GDM1 (cell line): ENCODE measurements at places on chromosomes 3 and 15.

GRCh38 chr3:45693941-45694521, 4.8 kb downstream of the SACM1L start:
- peak; percentile 2 for DNase-seq

- DNase-seq = no peak
These were observed 9.4 kb downstream of the IGSF11 start for GRCh38 chr3:119025171-119025795.

GRCh38 chr3:27076815-27077630, 292.2 kb downstream of the NEK10 start:
- DNase-seq = no peak

DNA sequence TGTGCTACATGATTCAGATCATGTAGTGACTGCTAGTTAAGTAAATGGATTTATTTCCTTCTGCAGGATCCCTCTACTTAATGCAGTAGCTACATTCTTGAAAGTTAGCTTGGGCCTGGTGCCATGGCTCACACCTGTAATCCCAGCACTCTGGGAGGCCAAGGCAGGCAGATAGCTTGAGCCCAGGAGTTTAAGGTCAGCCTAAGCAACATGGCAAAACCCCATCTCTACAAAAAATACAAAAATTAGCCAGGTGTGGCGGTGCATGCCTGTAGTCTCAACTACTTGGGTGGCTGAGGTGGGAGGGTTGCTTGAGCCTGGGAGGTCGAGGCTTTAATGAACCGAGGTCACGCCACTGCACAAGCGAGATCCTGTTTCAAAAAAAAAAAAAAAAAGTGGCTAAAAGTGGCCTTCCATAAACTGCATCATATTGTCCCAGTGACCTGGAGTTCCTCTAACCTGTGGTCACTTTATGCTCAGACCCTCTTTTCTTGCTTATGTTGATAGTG, 22.0 kb downstream of the TSEN2 start:
- no peak for DNase-seq

DNA sequence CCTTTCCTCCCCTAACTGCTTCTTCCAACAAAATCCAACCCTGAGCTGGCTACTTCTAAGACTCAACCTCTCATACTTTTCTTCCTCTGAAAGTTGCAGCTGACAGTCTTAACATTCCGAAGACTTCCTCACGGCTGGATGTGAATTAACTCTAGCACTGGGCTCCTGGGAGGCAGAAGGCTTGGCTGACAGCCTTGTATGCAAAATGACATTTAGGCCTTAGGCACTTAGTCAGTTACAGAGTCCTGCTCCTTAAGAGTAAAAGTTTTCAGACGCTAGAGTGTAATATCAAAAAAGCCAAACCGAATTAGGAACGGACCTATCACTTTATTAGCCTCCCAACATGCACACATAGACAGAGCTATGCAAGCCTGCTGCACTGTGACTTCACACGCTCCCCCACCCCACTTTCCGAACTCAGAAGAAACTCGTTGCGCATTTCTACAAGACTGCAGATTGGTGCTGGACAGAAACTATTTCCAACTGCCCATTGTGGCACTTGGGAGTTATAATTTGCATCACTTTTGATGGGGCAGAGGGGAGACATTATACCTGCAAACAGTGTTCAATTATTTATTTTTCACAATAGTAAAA, 15.5 kb upstream of the ANXA2 start:
- no peak for DNase-seq

- no peak for DNase-seq
These were observed 50.1 kb upstream of the CMC1 start for GRCh38 chr3:28191363-28191762.

DNA sequence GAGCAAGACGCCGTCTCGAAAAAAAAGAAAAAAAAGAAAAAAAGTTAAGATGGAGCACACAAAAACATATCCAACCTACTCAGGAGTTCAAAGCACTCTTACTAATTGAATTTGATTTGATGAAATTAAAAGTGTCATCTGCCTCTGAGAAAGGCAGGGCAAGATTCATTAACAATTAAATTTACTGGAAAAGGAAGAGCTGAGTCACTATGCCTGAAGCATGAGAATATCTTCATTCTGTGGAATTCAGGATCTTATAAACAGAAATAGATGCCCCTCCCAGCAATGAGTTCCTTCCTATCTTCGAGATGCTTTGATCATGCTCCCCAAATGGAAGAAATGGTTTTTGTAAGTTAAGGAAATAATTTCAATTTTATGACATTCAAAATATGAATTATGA, 61.0 kb upstream of the ST3GAL6 start:
- DNase-seq = no peak

GRCh38 chr3:114144909-114145688, 33.8 kb downstream of the DRD3 start:
- DNase-seq = no peak

GRCh38 chr15:43519196-43519595, 1.8 kb downstream of the MAP1A start:
- no peak for DNase-seq

DNA sequence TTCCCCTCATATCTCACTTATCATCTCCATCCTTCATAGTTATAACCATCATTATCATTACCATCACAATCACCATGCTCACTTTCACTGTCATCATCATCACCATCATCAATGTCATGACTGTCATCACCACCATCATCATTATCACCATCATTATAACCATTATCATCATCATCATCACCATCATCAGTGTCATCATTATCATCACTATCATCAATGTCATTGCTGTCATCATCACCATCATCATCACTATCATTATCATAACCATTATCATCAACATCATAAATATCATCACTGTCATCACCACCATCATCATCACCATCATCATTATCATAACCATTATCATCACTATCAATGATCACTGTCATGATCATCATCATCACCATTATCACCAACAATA, 44.1 kb downstream of the SSUH2 start:
- DNase-seq = no peak

- DNase-seq = peak; percentile 2
These were observed 13.4 kb downstream of the HACD2 start for GRCh38 chr3:123571264-123571972.

DNA sequence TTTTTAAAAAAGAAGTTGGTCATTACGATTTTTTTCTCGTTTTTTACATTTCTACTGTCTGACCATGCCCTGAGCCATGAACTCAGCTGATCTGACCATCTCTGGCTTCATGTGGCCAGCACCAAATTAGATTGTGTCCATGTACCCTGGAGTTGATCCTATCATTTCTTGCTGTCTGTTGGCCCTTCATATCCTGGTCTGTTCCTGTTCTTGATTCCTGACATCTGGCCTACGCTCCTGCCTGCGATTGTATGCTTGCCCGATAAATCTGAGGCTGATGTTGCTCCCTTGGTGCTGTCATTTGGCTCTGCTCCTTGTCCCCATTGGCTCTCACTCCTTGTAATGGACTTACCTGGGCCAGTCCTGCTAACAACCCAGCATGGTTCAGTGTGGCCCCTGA, 89.8 kb upstream of the IGSF10 start:
- no peak for DNase-seq

DNA sequence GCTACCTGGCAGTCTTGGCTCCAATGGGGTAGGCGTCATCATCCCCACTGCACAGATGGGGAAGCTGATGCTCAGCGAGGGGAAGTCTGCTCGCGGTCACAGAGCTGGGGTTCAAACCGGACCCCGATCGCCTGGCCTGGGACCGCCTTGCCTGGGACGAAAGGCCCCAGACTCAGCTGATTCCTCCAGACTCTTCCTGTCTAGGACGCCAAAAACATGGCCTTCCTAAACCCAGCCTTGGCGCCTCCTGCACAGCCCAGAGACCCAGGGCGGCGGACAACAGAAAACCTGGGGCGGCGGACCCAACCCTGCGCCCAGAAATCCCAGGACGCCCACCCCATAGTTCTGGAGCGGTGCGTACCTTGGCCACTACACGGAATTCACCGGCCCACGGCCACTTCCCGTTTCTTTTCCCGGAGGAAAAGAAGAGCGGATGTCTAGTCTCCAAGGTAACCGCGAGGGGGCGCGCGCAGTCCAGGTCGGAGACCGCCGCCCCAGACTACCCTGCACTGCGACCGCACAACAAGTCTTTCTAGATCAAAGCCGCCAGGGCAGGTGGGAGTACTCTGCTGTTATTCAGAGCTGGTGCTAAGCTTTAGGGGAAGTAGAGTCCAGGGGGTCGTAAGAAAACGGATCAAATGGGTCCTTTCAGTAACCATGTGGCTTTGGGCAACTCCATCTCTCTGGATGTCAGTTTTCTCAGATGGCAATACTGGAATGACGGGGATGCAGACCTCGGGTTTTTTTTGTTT, 4.9 kb upstream of the IL17RD start:
- peak; percentile 62 for DNase-seq
